ENCODE measurements at places on chromosomes 4 and X. TPM values are rescaled to one million over a fixed set of nuclear protein-coding genes. Genes with fewer than 3 reads are reported as not detected.

SOWAHD gene
- total RNA-seq, result 0.26 TPM

EDA gene
- 5.7 TPM for total RNA-seq

ACSL4 gene
- total RNA-seq, result 52.4 TPM

TRIM61 gene
- 3.6 TPM for total RNA-seq

RASGEF1B gene
- total RNA-seq, result 15.2 TPM

IQCM gene
- total RNA-seq, result not detected

EVC2 gene
- total RNA-seq, result 9.8 TPM

ADH1C gene
- total RNA-seq, result 4.7 TPM

IGFBP7 gene
- total RNA-seq, result 288 TPM

FAM47E gene
- total RNA-seq, result 4.0 TPM

SPATA18 gene
- total RNA-seq, result 4.0 TPM

CCKAR gene
- 0.26 TPM for total RNA-seq

MAGEA2B gene
- not detected for total RNA-seq

GAGE1 gene
- total RNA-seq, result not detected

NPY5R gene
- total RNA-seq, result 0.53 TPM

PAGE4 gene
- 13.3 TPM for total RNA-seq

NKX3-2 gene
- total RNA-seq, result 0.37 TPM

PF4V1 gene
- total RNA-seq, result not detected

SMIM10 gene
- total RNA-seq, result 9.6 TPM

CYSLTR1 gene
- total RNA-seq, result 12.9 TPM

STK32B gene
- 12.1 TPM for total RNA-seq

C4orf51 gene
- total RNA-seq, result not detected

DUSP9 gene
- 0.63 TPM for total RNA-seq

TREX2 gene
- total RNA-seq, result 0.21 TPM

SPANXD gene
- total RNA-seq, result not detected

PGM2 gene
- 50.3 TPM for total RNA-seq

All from urinary bladder (tissue), 4 donors.